DND-41 (cell line): ENCODE measurements at places on chromosomes 11 and 22.

GRCh38 chr11:108084811-108085210, 36.6 kb upstream of the ACAT1 start:
- no peak for DNase-seq

- no peak for DNase-seq
Measured at GRCh38 chr11:82458761-82459160, 274.9 kb downstream of the FAM181B start.

- DNase-seq: no peak
Measured at GRCh38 chr11:113147249-113147648, 167.1 kb upstream of the TTC12 start.

- no peak for DNase-seq
Measured at GRCh38 chr11:8288824-8289491, 25.3 kb upstream of the LMO1 start.

DNA sequence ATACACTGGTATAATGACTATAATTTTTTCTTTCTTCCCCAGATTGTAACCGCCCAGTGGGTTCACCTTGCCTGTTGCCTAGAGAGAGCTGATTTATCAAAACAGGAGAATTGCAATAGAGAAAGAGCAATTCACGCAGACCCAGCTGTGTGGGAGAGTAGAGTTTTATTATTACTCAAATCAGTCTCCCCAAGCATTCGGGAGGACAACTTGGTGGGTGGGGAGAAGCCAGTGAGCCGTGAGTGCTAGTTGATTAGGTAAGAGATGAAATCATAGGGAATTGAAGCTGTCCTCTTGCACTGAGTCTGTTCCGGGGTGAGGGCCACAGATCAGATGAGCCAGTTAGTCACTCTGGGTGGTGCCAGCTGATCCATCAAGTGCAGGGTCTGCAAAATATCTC, 73.2 kb downstream of the SLC35F2 start:
- no peak for DNase-seq

DNA sequence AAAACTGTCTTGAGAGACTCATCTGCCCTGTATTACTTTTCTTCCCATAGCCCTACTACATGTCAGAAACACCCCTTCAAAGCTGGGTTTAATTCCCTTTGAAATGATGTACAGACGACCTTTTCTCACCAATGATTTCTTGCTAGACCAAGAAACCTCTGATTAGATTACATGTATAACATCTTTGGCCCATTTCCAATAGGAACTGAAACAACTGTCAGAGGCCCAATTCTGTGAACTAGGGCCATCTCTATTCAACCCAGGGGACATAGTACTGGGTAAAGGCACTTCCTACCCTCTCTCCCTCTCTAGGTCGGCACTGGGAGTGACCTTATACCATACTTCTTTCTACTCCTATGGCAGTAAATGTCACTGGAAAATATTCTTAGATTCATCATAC, 19.4 kb downstream of the NPAT start:
- DNase-seq: no peak

- DNase-seq: no peak
Measured at GRCh38 chr22:23070418-23071229, at the start of gene GNAZ. GNAZ (plus strand) TSS chr22:23070519; CDS start chr22:23095696, 25,177 bp downstream.

DNA sequence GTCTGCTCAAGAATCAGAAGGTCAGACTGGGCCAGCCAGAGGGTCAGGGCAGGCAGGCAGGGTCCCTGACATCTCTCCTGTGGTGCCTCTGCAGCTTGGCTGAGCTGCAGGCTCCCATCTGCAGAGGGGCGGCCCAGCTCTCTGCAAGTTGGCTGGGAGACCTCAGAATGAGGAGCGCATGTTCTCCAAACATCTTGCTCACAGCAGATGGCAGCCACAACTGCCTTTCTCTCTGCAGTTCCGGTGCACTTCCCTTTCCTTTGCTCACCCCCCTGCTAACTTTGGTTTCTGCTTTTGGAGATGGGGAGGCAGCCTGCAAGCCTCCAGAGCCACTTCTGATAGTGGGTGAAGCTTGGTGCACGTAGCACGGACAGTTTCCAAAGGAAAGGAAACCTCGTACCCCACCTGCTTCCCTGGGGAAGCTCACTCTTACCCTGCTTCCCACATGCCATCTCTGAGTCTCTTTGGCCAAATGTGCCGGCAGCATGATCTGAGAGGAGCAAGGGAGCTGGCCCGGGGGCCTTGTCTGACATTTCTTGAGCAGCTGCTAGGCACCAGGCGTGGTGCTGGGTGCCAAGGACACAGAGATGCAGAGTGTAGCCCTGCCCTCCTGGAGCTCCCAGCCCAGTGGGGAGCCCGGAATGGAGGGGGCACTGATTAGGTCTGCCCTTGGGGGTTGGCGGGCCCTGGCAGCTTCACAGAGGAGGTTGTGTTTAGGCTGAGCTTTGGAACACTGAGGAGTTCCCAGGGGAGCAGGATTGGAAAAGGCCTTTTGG, 18.2 kb downstream of the DAGLA start:
- peak; percentile 49 for DNase-seq

DNA sequence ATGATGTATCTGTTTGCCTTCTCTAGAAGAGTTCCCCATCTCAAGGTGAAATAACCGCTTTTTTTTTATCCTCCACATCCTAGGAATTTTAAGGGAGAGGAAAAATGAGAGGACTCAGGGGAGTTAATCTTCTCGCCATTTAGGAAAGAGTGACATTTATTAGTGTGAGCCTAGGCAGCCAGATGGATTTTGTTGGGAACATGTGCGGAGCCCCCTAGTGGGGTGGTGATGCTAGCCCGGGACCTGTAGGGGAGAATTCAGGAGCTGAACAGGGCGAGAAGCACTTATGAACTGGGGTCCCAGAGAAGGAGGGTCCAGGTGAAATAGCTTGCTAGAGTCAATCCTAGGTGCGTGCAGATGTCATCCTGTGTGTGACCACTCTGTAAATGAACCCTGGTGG, 10.7 kb downstream of the IL17RA start:
- DNase-seq: no peak

DNA sequence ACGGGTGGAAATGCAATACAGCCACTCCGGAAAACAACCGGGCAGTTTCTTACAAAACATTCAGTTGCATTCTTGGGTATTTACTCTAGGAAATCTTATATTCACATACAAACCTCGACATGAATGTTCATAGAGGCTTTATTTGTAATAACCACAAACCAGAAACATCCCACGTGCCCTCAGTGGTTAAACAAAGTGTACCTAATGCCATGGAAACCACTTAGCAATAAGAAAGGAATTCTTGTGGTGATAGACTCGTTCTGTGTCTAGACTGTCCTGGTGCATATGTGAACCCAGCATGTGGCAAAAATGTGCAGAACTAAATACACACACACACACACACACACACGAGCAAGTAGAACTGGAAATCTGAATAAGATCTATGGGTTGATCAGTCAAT, 1073.3 kb downstream of the TBC1D22A start:
- DNase-seq: peak; percentile 37

DNA sequence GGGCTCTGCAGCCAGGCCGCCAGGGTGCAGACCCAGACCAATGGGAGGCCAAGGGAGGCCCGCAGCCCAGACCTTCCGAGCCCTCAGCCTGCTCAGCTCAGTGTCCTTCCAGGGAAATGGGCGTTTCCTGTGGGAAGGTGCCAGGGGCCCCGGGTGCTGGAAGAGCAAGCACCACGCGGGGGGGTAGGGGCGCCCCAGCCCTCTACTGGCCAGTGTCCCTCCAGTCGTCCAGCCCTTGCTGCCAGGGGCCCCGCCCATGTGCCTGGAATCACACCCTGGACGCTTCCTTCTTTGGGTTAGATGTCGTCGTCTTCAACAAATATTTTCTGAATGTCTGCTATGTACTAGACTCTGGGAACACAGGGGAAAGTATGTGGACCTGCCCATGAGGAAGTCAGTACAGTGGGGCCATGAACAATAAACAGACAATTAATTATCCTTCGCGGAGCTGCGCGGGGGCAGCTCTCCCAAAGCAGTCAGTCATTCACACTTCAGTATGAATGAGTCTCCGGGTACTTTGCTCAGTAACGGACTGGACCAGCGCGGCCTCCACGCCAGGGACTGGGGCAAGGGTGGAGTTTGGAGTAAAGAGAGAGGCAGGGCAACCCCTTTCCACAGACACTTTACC, 60.2 kb downstream of the CDKN1C start:
- DNase-seq: no peak

DNA sequence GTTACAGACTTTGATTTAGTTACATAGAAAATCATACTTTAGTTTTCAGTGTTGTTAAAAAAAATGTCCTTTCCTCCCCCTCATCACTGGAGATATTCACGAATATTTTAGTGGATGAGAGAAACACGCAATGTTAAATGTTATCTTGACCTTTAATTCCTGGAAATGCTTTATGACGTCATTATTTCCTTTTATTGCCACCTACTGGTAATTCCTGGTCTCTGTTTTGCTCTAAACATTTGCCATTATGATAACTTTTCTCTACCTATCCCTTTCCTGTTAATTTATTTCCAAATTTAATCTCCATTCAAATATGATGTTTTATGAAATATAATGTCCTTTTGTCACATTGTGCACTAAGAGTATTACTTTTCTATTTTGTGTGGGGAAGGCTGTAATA, 770.6 kb downstream of the FAM181B start:
- no peak for DNase-seq

GRCh38 chr11:61805146-61805545, 11.7 kb downstream of the FADS1 start:
- DNase-seq: no peak

- DNase-seq: no peak
Measured at GRCh38 chr22:35328472-35328885, 28.8 kb downstream of the TOM1 start.

- DNase-seq: no peak
Measured at GRCh38 chr11:8544807-8545206, 49.2 kb downstream of the STK33 start.

DNA sequence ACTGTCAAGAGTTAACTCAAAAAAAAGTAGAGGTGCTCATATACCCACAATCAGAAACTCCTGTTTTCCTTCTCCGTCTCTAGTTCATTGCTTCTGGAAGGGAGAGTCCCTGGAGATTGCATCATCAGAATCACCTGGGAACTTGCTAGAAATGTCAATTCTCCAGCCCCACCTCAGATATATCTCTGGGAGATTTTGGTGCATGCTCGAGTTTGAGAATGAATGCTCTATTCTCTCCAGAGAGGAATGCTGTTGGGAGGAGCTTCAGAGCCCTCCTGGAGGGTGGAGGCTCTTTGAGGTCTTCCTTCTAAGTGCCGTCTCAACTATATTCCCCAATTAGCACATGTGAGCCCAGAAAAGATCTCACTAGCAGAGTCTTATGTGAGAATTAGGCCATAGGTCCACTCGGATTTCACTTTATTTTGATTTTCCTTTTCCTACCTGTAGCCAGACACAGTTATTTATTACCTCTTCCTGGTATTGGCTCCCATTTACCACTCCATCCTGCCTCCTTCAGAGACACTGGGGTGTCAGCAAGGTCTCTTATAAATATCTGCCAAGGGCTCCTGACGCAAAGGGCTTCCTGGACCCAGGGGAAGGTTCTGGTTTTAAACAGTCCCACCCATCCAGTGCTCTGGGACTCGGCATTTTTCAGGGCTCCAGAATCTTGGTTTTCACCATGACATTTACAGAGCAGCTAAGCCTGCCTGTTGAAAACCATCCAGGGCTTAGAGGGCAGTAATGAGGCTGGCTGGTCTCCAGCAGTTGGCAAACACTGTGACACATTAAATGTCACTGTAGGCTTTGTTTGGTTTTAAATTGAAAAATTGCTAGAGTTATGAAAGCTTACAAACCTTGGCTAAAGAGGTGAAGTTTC, 136.2 kb downstream of the CD44 start:
- DNase-seq: no peak

DNA sequence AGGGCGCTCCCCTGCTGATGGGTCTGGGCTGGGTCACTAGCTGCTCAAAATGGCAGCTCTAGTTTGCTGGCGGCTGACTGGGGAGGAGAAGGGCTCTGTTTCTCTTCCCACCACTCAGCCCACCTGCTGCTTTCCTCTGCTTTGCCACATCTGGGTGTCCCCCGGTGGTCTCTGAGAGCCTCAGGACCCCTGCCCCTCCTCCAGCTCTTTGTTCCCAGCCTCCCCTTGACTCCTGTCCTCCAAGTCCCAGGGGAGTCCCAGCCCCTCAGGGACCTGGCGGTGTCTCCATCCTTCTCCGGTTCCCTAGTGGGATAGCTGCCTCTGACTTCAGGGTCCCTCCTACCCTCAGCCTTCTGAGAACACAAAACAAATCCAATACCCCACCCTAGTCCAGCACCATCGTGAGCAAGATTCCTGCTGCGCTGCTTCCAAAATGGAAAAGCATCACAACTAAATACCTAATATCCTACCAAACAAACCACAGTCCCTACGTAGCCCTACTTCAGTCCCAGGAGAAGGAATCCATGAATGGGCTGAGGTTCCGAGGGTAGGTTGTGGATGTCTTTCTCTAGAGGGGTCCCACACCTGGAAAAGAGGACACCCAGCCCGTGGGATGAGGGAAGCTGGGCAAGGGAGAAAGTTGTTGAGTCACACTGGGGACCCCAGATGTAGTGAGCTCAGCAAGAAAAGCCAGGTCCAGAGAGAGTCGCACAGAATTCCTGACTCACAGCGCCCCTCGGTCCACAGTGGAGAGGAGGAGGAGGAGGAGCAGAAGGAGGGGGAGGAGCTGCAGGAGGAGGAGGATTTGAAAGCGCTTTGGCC, 45.0 kb upstream of the NNMT start:
- no peak for DNase-seq

DNA sequence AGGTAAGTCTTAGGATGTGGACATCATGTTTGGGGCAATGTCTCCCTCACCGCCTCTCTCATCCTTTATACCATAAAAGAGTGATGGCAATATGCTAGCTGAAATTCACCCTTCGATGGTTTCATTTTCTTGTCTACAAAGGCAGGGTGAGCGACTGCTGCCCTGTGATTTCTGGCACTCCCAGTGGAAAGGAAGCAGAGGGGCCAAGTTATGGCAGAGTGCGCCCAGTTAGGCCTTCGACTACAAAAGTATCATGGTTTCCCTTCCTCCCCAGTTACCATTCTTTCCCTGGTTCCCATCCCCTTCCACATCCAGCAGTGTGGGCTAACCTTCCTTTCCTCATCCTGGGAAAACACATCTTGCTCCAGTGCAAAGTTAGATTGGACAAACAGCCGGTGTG, 43.8 kb downstream of the SNX19 start:
- no peak for DNase-seq
